Dermis microvascular lymphatic vessel endothelial cell (primary cell): ENCODE measurements at places on chromosomes 12 and 14. TPM values are rescaled to one million over a fixed set of nuclear protein-coding genes. Genes with fewer than 3 reads are reported as not detected.

DNA sequence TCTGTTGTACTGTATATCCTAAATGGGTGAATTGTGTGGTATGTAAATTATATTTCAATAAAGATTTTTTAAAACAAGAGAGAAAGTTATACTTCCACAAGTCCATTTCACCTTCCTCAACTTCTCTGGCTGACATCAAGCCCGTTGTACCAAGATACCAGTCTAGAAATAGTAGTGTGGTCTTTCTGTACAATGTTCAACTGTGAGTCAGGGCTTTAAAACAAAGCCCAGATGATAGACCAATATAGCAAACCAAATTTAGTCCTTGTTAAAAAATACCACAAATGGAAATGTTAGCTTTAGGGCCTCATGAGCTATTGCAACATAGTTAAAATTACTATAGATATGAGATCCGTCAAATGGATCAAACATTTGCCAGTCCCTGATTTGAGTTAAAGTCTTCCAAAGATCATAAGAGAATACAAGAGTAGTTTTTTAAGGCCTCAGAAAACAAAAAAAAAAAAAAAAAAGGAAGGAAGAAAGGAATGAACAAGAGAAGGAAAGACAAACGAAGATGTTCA, 49.0 kb upstream of the EGLN3 start:
- no peak for DNase-seq

The ACRBP gene
- 0.39 and 0.51 TPM in 2 replicates for total RNA-seq

DNA sequence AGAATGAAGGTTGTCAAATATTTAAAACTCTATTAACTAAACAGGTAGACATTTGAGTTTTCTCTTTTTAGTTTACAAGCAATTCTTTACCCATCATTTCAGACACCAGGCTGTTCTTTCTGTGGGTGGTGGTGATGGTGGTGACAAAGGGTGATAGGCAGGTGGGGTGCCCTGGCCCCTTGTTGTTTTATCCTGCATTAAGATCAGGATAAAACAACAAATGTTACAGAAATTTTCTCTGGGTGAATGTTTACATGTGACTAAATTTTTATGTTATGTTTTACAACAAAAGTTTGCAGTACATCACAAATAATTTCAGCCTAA, 85.9 kb upstream of the MDM1 start:
- DNase-seq, result no peak

- no peak for DNase-seq
Observed at GRCh38 chr12:75155962-75156361, 53.7 kb downstream of the KCNC2 start.
